RPMI7951 (cell line): ENCODE measurements at places on chromosomes 3 and 15. TPM values are rescaled to one million over a fixed set of nuclear protein-coding genes. Genes with fewer than 3 reads are reported as not detected.

The GOLGA6D gene
- total RNA-seq = not detected in 2 replicates

- DNase-seq = no peak
Measured at GRCh38 chr3:142945023-142945422, 18.5 kb downstream of the PAQR9 start.

GRCh38 chr3:133283958-133284807, 115.7 kb upstream of the BFSP2 start:
- no peak for DNase-seq

GRCh38 chr3:195532345-195532744, 10.8 kb downstream of the PPP1R2 start:
- DNase-seq = no peak

DNA sequence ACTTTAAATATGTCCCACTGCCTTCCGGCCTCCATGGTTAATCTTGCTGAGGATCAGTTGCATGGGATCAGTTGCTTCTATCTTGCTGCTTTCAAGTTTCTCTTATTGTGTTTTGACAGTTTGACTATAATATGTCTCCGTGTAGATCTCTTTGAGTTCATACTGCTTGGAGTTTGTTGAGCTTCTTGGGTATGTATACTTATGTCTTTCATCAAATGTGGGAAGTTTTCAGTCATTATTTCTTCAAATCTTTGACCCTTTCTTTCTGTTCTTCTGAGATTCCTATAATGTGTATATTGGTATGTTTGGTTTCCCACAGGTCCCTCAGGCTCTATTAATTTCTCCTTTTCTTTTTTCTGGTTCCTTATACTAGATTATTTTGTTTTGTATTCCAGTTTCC, 30.8 kb downstream of the PCCB start:
- DNase-seq = no peak

DNA sequence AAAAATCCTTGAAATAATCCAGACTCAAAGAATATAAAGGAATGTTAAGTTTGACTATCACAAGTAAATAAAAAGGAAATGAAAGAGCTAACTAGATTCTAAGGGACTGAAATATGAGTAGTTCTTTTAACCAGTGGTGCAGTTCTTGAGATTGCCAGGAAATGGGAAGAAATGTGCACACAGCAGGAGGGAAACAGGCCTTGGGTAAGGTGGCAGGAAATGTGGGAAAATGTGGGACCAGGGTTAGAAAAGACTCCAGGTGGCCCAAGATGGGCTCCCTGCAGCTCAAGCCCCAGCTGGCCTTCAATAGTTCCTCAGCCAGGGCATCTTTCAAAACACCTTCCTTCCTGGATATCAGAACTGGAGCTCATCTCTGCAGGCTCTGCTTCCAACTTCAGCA, 181.3 kb downstream of the ISL2 start:
- DNase-seq = no peak

DNA sequence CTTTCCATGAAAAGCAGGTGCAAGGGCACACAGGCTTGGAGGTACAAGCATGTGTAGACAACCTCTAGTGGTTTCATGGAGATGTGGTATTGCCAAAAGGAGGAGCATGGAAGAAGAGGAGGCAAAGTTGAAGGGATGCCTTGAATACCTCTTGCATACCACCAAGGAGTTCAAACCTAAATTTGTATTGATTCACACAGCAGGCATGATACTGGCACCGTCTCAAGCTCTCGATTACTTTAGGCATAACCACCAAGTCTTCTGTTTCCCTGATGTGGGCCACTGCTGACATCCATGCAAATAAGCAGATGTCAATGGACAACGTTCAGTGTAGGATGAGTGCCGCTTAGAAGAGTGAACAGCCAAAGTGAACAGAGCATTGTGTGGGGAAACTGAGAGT, 87.1 kb downstream of the SCN11A start:
- DNase-seq = no peak

DNA sequence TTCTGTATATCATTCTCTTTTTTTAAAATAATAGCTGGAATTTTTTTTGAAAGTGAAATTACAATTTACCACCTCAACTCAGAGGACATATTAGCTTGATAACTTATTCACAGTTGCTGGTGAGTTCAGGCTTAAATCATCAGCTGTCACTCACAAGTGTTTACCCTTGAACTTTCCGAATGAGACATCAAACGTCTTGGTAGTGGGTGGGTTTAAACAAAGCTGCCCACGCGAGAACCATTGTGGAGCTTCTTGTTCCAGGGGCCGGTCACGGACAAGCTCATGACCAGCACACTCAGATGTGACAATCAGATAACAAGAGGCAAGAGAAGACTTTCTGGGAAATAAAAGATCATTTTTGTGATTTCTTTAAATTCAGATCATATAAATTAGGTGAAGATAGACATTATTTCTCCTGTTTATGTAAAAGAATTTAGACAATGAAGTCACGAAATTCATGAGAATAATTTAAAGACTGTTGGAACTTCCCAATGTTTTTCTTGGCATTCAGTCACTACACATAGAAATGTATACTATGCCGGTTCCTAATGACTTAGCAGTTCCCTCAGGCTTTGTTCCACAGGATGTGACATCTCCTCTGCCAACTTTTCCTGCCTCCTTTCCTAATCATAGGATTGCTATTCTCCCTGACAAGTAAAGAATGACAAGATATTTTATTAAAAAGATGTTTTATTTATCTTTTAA, 29.3 kb downstream of the BTD start:
- DNase-seq = peak; percentile 93

DNA sequence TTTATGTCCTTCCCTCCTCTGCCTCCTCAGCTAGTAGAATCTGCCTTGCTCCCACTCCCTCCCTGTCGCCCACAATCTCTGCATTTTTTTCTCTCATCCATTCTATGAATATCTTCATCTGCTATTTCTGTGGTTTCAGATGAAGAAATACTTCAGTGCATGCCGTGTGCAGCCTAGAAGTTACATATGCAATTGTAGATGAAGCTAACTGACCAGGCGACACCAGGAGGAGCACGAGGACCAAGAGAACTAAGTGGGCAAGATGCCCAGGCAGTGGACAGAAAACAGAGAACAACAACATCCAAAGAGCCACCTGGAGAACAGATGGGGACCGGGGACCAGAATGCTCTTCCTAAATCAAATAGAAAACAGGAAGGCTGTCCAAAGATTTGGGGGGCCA, 121.4 kb upstream of the ATP11B start:
- DNase-seq = peak; percentile 34
